Smooth muscle cell of the brain vasculature (primary cell): ENCODE measurements at places on chromosomes 3 and 15.

GRCh38 chr15:26028086-26028740 is 165.1 kb upstream of the ATP10A start:
- no peak for DNase-seq

- DNase-seq: no peak
Observed at GRCh38 chr3:27658741-27659140, 63.4 kb downstream of the EOMES start.

DNA sequence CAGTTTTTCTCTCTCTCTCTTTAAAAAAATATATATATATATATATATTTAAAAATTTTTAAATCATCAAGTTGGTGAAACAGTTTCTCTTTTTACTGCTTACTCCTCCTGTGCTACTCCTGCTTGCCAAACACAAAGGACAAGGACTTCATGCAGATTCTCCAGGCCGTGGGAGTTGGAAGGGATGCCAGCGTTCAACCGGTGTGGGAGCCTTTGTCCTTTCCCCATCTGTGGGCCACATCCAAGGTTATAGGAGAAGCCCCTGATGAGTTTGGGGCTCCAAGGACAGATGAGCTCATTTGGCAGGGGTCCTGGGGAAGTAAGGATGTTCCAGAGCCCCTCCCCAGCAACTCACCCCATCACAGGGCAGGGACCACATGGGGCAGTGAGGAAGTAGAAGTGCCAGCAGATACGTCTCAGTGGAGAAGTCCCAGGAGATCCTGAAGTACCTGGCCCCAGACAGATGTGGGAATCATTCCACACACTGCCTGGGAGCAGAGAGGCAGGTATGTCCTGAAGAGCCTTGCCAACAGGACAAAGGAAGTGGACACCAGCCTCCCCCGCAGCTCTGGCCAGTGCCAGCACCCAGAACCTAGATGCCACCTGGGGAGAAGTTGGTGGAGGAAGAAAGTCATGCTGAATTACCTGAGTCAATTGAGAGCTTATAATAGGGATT is 36.6 kb downstream of the CCK start:
- no peak for DNase-seq

DNA sequence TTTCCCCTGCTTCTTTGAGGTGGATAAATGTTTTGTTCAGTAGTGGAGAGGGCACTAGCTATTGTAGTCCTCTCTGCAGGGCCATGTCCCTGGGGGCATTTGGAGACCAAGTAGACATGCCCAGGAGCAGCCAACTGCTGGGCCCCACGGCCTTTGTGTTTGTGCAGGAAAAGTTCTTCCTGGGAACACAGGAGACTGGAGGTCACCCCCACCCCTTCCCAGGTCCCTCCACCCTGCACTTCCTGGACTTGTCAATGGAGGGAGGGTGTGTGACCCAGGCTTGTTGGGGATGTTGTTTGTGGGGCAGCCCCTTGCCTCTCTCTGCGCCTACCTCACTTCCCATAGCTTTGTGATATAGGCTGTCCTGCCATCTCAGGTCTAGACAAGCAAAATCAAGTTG is 317.0 kb upstream of the LRRFIP2 start:
- no peak for DNase-seq

DNA sequence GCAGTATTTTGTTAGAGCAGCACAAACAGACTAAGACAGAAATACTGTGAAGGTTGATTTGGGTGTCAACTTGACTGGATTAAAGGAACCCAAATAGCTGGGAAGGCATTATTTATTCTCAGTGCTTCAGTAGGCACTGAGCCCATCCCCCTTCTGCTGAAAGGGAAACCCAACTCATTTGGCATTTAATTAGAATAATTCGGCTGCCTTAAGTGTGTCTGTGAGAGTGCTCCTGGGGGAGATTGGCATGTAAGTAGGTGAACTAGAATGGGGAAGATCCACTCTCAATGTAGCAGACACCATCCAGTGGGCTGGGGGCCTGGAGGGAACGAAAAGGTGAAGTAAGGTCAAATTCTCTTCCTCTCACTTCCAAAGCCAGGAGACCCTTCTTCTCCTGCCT is 20.5 kb upstream of the SLCO3A1 start:
- DNase-seq: no peak
